Brain pericyte (primary cell): ENCODE measurements at places on chromosomes 12 and 14.

GRCh38 chr12:126874427-126875026 lies 1392.4 kb upstream of the TMEM132C start:
- no peak for DNase-seq

GRCh38 chr14:49849213-49849847 lies 3.3 kb downstream of the NEMF start:
- no peak for DNase-seq

- no peak for DNase-seq
These were observed 223.1 kb downstream of the EFCAB11 start for GRCh38 chr14:89731396-89731933.

DNA sequence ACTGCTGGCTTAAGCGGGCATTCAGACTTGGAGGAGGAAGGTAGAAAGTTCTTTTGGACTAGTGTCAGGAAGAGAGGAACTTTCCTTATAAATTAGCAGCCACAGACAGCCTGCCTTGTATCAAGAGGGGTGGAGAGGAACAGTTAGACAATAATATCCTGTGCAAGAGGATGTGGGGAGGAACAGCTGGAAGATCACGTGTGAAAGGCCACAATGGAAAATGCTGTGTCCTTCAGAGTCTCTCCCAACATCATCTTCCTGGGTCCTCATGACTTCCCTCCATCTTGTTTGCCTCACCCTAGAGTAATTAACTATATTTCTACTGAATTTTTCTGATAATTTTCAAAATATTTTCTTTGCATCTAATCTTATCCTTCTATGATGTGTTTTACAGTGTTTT lies 117.4 kb downstream of the MGAT4C start:
- no peak for DNase-seq

- no peak for DNase-seq
These were observed 262.3 kb downstream of the NUAK1 start for GRCh38 chr12:105876396-105876927.
